Stimulated activated CD4-positive, alpha-beta T cell treated with anti-CD3 and anti-CD28 coated beads, Interleukin-2, amount 100 ng/mL, for 48 hours (primary cell): ENCODE measurements at places on chromosomes 4 and X.

- no peak for DNase-seq
Measured at GRCh38 chr4:80611678-80611979, 276.1 kb downstream of the CFAP299 start.

DNA sequence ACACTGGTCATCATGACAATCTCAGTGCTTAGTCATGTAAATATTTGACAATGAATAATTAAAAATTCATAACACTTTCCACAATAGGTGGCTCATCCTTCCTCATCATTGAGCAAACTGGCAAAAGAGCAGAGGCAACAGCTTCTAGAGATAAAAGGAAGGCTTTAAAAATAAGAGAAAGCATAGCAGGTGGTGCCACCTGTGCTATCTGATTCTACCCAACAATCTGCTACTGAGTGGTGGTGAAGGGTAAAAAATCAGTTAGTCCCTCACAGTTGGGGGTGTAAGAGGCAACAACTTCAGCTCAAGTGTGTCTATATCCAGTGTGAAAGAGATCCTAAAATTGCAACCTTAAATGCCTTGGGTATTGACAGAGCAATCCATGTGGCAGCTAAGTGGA is 280.1 kb upstream of the PPARGC1A start:
- no peak for DNase-seq

- no peak for DNase-seq
Measured at GRCh38 chr4:74453829-74454742, 9.2 kb downstream of the AREG start.

GRCh38 chr4:145553375-145553774 is 65.8 kb upstream of the MMAA start:
- no peak for DNase-seq

- no peak for DNase-seq
Measured at GRCh38 chrX:50100188-50100587, 100.6 kb downstream of the AKAP4 start.

GRCh38 chr4:173516621-173517524 is 13.2 kb downstream of the HAND2 start:
- no peak for DNase-seq

- no peak for DNase-seq
Measured at GRCh38 chr4:61273233-61273632, 73.1 kb downstream of the ADGRL3 start.

GRCh38 chrX:18441780-18442367 is 16.5 kb downstream of the CDKL5 start:
- no peak for DNase-seq

- DNase-seq: no peak
Measured at GRCh38 chr4:25704516-25704915, 48.9 kb downstream of the SLC34A2 start.

DNA sequence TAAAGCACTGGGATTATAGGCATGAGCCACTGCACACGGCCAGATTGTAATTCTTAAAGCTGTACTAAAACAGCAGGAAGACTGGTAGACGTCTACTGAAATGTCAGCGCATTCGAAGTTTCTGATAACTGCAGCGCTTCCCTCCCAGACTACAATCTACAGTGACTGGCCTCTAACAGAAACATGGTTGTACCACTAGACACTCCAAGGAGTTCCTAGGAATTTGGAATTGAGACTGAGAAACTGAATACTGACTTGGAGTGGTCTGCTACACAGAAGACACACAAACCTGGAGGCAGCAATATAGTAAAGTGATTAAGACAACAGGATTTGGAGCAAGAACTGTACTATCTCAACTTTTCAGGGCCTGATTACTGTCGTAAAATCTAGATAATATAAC is 937 bp downstream of the HELQ start:
- DNase-seq: no peak

GRCh38 chr4:80076681-80077080 is 3.7 kb upstream of the ANTXR2 start:
- DNase-seq: no peak

DNA sequence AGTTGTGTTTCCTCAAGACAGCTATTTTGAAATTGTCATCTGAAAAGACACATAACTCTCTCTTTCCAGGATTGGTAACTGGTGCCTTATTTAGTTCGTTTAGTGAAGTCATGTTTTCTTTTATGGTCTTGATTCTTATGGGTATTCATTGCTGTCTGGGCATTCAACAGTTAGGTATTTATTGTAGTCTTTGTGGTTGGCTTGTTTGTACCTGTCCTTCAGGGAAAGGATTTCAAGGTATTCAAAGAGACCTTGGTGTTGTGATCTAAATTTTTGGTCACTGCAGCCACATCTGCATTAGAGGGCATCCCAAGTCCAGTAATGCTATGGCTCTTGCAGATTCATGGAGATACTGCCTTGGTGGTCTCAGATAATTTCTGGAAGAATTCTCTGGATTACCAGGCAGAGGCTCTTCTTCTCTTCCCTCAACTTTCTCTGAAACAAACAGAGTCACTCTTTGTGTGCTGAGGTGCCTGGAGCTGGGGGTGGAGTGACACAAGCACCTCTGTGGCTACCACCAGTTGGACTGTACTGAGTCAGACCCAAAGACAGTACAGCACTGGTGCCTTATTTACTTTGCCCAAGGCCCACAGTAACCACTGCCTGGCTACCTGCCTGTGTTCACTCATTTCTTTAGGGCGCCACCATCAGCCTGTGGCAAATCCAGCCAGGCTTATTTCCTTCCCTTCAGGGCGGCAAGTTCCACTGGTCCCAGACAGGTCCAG is 620.4 kb downstream of the KCNIP4 start:
- no peak for DNase-seq

DNA sequence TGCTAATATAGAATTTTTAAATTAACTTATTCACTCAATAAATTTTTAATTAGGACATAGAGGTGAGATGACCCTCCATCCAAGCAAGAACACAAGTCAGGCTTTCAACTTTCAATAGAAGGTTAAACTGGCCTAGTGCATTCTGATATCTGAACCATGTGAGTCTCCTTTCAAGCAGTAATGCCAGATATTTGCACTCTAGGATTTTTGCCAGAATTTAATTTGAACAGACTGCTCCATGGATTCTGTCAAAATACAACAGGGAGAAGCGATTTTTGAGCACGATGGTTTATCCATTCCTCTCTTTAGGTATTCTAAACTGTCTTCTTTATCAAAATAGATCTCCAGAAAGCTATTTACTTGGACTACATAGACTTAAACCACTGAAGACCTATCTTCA is 72.0 kb upstream of the DCLK2 start:
- DNase-seq: no peak

- no peak for DNase-seq
Measured at GRCh38 chr4:139619644-139620043, 46.0 kb upstream of the MGST2 start.

DNA sequence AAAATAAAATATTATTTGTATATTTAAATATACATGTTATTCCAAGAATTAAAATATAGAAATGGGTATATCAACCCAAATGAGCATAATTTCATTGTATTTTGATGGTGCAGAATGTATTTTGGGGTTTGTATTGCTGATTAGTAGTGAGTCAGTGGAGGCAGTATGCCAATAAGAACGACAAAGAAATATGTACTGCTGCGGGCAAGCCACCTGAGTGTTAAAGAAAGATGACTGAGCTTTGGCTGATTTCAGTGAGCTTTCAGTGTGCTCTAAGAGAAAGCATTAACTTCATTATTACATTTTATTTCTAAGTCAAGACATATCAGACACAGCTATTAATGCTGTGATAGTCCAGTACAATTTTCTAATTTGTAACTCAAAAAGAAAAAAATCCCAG is 297.8 kb downstream of the ANK2 start:
- DNase-seq: no peak

- no peak for DNase-seq
Measured at GRCh38 chr4:173138624-173139023, 30.0 kb upstream of the GALNT7 start.

- DNase-seq: no peak
Measured at GRCh38 chr4:156948133-156948532, 23.5 kb downstream of the PDGFC start.

GRCh38 chrX:107571296-107571998 is 56.9 kb upstream of the PRPS1 start:
- DNase-seq: no peak

GRCh38 chr4:175277816-175278215 is 359.7 kb downstream of the ADAM29 start:
- DNase-seq: no peak

GRCh38 chr4:5753766-5754528 is 42.9 kb downstream of the EVC start:
- DNase-seq: no peak

DNA sequence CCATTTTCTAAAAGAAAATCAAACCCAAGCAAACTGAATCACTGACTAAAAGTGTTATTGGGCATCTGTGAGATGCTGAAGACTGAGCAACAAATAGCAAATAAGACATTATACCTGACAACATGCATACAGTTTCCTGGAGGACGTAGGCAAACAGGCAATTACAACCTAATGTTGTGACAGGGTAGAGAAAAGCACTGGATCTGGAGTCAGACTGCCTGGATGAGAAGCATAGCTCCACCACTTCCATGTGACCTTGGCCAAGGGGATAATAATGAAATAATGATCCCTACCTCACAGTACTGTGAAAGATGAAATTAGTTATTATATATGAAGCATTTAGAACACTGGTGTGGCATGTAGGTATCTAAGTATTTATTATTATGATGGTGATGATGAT is 2.7 kb downstream of the SPINK2 start:
- DNase-seq: no peak

- DNase-seq: no peak
Measured at GRCh38 chrX:15953801-15954200, 99.2 kb upstream of the AP1S2 start.

DNA sequence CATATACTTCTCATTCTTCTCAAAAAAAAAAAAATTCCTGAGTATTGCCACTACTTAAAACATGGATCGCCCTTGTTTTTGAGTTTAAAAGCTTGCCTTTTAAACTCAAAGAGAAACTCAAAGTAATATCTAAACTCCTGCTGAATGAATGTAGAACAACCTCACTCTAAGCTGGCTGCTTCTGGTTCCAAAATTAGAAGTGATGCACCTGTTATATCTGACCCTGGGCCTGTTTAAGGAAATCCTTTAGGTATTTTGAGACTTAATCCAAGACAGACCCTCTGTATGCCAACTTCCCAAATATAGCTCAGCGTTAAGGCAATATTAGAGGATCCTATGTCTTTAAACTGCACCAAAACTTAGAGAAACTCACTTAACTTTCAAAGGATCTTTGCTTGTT is 1.8 kb upstream of the OTUD4 start:
- no peak for DNase-seq

- no peak for DNase-seq
Measured at GRCh38 chrX:154712781-154713740, 37.8 kb downstream of the GAB3 start.

GRCh38 chrX:136255541-136255940 is 4.3 kb upstream of the MAP7D3 start:
- no peak for DNase-seq

- no peak for DNase-seq
Measured at GRCh38 chr4:97938141-97938540, 205.1 kb downstream of the STPG2 start.

DNA sequence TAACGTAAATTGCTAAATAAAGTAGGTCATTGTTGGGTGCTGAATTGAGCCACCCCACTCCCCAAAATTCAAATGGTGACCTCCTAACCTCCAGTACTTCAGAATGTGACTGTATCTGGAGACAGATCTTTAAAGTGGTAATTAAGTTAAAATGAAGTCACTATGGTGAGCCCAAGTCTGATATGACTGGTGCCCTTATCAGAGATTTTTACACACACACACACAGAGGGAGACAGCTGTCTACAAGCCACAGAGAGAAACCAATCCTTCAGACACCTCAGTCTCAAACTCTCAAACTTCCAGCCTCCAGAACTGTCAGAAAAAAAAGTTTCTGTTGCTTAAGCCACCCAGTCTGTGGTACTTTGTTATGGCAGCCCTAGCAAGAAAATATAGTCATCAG is 879.2 kb upstream of the INTU start:
- DNase-seq: no peak

GRCh38 chrX:70498129-70498528 is 53.5 kb downstream of the DLG3 start:
- DNase-seq: no peak

- DNase-seq: no peak
Measured at GRCh38 chr4:14264437-14264836, 636.9 kb upstream of the BOD1L1 start.

GRCh38 chr4:173682609-173683008 is 152.6 kb upstream of the HAND2 start:
- DNase-seq: no peak

DNA sequence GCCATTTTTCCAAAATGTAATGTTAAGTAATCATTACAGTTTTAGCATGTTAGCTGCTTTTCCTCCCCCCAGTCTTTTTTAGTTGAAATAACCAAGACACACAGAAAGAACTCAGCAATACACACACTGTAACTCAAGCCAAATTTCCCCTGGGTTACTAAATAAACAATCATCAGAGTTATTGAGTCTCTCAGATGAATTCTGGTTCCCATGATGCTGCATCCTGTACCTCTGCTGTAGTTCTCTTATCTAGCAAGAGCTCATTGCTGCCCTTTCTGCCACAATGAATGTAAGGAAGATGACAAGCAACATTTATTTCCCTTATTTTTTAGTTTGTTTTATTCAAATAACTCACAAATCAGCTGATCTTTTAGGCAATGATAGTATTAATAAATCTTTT is 185.1 kb downstream of the ARHGAP6 start:
- DNase-seq: no peak

- DNase-seq: peak; percentile 28
Measured at GRCh38 chr4:82798168-82799005, at the start of gene SCD5. Gene SCD5 (minus strand): TSS chr4:82798796. CDS start chr4:82798537, 259 bp downstream.

GRCh38 chr4:8912506-8912905 is 40.9 kb upstream of the HMX1 start:
- no peak for DNase-seq

DNA sequence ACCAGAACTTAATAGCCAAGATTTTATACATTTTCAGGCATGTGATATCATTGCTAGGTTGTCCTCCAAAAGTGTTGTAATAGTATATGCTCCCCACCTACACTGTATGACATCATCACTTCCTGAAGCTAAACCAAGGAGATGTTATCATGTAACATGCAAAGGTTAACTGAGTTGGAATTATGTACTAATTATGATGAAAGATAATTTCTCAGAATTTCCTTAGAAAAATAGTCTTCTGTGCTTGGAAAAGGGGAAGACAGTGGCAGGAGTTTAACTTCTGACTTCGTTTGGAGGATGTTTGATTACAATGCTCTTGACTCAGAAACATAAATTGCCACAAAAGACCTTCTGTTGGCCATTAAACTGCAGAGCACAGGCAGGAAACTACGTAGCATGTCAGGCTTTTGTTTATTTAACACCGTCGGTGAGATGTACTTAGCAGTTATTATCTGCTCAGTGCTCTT is 83.6 kb upstream of the GUCY1A1 start:
- DNase-seq: no peak

- DNase-seq: no peak
Measured at GRCh38 chr4:185304541-185304940, 91.2 kb downstream of the LRP2BP start.

GRCh38 chr4:37015391-37015790 is 229.2 kb upstream of the NWD2 start:
- no peak for DNase-seq

- no peak for DNase-seq
Measured at GRCh38 chr4:62816566-62816965, 1592.7 kb downstream of the TECRL start.

GRCh38 chrX:139802048-139802447 is 94.1 kb upstream of the MCF2 start:
- no peak for DNase-seq

GRCh38 chr4:174669270-174669669 is 147.0 kb upstream of the HPGD start:
- DNase-seq: no peak

- DNase-seq: no peak
Measured at GRCh38 chr4:8250637-8251036, 18.9 kb upstream of the HTRA3 start.
